ENCODE measurements at places on chromosomes 7 and 10.

- DNase-seq, result no peak
Measured at GRCh38 chr10:37855636-37856035, 1.8 kb downstream of the ZNF248 start.

- DNase-seq, result no peak
Measured at GRCh38 chr7:86282014-86282682, 361.6 kb upstream of the GRM3 start.

- DNase-seq, result no peak
Measured at GRCh38 chr7:128361411-128362379, at the start of gene PRRT4. Gene PRRT4 (minus strand): TSS chr7:128361690.

DNA sequence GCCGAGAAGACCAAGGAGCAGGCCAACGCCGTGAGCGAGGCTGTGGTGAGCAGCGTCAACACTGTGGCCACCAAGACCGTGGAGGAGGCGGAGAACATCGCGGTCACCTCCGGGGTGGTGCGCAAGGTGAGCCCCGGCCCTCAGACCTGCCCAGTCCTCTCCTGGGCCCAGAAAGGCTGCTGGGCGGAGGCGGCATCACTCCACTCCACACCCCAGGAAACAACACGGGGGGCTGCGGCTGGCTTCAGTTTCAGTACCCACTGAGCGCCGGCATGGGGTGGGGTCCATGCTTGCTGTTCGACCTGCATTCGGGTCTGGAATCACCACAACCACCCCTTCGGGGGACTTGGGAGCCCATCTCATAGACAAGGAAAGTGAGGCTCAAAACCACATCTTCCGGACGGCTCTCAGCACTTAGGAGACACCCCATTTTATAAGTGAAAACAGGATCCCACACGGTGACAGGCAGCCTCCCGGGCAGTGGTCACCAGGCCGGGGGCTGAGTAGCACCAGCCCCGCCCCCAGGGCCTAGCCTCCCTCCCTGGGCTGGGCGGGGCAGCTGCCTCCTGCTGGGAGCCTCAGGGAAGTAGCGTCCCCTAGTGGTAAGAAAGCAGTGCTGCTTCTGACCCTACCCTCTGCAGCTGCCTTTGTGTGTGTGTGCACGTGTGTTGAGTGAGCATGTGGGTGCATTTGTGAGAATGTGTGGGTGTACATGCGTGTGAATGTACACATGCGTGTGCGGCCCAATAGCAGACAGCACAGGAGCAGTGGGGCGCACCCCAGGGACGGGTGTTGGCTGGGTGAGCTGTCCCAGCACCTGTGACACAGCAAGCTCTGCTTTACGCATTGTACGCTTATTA is 1.8 kb downstream of the SNCG start:
- no peak for DNase-seq

DNA sequence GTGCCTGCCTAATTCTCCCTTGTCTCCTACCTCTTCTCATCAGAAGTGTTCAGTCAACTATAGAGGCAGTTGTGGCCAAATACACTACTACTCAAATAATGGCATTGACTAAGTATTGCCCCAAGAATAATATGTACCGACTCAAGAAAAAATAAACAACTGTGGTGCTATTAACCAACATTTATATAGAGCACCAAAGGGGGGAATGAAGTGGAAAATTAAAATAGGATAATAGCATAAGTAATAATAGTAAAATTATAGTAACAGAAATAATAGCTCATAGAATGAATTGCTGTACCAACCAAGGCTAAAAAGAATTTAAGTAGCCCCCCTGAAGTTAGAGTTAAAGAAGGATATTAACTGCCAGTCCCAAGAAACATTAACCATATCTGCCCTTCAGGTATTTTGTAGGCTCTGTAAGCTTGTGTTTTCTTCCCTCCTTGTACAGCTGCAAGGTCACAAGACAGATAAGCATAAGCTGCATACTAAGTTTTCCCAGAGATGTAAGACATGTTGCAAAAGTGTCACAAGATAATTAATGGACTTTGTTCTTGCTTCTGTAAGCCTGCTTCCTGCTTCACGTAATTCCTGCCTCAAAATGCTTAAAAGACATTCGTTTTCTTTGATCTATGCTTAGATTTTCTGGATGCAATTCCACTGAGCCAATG is 10.9 kb upstream of the CYREN start:
- no peak for DNase-seq

DNA sequence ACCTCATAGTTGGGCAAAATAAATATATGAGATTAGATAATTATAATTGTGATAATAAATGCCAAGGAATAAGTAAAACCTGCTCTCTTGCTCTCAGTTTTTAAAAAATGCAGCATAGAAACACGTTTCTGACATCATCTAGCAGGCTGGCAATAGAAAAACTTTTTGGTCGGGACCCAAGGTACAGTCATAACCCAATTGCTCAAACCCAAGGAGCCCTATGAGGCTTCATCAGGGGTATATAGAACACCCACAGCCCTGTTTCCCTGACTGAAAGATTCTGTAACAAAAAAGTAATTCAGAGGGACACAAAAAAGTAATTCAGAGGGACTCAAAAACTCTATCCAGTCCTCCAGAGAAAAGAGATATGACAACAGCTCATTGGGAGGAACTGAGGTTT is 3.8 kb downstream of the PDE1C start:
- DNase-seq, result no peak

- no peak for DNase-seq
Measured at GRCh38 chr10:122730238-122730637, 30.6 kb upstream of the C10orf120 start.

- no peak for DNase-seq
Measured at GRCh38 chr10:101644002-101644401, 51.0 kb downstream of the FBXW4 start.

- no peak for DNase-seq
Measured at GRCh38 chr7:24734306-24734705, 23.0 kb downstream of the GSDME start.

- no peak for DNase-seq
Measured at GRCh38 chr10:110860576-110861241, 11.0 kb upstream of the PDCD4 start.

DNA sequence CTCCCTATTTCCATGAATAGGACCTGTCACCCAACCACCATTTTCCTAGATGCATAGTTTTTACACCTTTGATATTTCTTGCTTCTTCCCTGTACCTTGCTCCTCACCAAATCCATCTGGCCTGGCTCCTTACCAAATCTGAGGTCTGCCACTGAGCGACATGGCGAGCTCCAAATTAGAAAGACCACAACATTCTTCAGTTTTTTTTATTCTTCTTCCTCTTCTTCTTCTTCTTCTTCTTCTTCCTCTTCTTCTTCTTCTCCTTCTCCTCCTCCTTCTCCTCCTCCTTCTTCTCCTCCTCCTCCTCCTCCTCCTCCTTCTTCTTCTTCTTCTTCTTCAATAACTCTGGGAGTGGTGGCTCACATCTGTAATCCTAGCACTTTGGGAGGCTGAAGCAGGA is 7.1 kb downstream of the CPED1 start:
- no peak for DNase-seq

DNA sequence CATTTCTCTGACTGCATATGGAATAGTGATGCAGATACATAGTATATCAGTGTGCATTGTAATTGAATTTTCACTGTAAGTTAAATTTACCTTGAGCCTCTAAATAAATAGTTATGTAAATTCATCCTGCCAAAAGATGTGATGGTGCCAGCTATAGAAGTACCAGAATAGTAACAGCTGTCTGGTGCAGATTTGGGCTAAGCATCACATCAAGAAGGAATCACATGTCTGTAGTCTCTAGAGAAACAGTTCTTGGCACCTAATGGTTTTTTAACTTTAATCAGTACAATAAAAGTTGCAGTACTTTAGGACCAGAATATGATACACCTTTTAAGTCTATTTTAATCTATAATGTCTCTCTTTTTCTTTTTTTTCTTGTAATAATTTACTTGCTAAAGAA is 17.4 kb downstream of the PLEKHA1 start:
- DNase-seq, result no peak

DNA sequence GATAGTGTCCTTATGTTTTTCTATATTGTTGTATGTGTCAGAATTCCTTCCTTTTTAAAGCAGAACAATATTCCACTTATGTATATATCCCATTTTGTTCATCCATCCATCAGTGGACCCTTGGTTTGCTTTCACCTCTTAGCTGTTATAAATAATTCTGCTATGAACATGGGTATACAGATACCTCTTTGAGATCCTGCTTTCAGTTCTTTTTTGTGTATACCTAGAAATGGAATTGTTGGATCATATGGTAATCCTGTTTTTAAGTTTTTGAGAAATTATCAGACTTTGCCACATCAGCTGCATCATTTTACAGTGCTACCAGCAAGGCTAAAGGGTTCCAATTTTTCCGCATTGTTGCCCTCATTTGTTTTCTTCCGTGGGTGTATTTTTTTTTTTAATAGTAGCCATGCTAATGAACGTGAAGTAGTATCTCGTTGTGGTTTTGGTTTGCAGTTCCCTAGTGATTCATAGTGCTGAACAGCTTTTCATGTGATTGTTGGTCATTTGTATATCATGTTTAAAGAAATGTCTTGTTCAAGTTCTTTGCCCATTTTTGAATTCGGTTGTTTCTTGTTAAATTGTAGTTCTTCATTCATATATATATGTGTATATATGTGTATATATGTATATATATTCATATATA is 87.8 kb downstream of the LCOR start:
- no peak for DNase-seq

GRCh38 chr10:133326745-133327650 is 9.7 kb downstream of the CALY start:
- no peak for DNase-seq

GRCh38 chr7:35248576-35249536 is 5.0 kb downstream of the TBX20 start:
- no peak for DNase-seq

- no peak for DNase-seq
Measured at GRCh38 chr10:76034353-76035205, 603.2 kb downstream of the LRMDA start.

DNA sequence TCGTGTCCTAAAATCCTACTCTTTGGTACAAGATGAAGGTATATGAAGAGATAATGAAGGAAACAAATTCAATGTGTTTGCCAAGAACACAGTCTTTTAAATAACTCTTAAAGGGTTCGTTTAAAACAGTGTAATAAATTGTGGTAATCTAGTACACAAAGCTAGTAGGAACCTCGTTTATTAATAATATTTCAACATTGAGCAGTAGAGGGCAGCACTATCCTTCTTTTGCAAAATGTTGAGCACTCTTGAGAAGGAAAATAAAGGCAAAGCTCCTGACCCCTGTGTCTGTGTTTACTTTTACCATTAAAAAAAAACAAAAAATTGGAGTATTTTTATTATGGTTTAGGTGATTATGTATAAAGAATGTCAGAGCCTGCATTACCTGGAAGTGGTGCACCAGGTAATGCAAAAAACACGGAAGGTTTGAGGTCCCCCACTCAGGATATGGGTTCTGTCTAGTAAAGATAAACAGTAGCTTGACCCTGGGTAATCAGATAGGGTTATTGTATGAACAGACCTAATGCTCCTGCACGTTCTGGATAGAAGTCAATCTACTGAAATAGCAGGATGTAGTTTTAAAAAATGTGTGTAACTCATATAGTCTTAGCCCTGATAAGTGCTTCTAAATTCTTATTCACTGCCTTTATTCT is 5.7 kb upstream of the GOT1 start:
- DNase-seq, result no peak

DNA sequence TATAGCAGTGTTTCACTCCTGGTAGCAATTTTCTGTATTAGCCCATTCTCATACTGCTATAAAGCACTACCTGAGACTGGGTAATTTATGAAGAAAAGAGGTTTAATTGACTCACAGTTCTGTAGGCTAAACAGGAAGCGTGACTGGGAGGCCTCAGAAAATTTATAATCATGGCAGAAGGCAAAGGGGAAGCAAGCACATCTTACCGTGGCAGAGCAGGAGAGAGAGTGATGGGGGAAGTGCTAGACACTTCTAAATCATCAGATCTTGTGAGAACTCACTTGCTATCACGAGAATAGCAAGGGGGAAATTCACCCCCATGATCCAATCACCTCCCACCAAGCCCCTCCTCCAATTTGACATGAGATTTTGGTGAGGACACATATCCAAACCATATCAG is 131.6 kb upstream of the EFCAB10 start:
- DNase-seq, result no peak

GRCh38 chr7:138773176-138773575 is 24.6 kb upstream of the TMEM213 start:
- no peak for DNase-seq

DNA sequence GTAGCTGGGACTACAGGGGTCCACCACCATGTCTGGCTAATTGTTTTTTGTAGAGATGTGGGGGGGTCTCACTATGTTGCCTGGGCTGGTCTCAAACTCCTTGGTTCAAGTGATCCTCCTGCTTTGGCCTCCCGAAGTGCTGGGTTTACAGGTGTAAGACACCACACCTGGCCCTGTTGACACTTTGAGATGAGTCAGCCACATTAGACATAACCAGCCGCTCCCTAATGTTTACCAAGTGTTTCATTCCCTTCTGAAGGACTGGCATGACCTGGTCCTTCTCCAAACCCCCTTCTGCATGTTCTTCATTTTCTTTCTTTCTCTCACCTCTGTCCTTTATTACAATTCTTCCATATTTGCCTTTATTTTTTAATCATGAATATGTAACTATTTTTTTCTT is 67.8 kb downstream of the TAF3 start:
- DNase-seq, result no peak

GRCh38 chr7:137962491-137962874 is 39.4 kb downstream of the CREB3L2 start:
- DNase-seq, result no peak

GRCh38 chr10:119602241-119603095 is 5.7 kb upstream of the TIAL1 start:
- DNase-seq, result no peak

- no peak for DNase-seq
Measured at GRCh38 chr7:24879291-24879690, 100.7 kb downstream of the OSBPL3 start.

GRCh38 chr10:118672766-118673715 is 77.6 kb upstream of the PRLHR start:
- no peak for DNase-seq

DNA sequence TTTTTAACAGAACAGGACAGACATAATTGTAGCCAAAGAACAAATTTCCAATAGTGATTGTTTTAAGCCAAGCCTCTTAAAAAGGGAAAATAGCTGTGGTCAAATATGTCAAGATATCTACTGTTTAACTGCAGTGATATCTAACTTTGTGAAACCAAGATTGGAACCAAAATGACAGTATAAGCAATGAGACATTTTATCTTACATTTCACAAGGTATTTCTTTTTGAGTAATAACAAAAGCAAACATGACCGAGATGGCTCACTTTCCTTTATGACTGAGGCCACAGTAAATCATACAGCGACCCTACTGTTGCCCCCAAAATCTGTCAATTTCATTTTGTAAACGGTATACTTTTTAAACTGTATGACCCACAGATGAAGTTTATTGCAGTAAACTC is 215.8 kb downstream of the MLLT10 start:
- no peak for DNase-seq

- no peak for DNase-seq
Measured at GRCh38 chr7:44508328-44509030, 18.0 kb upstream of the NUDCD3 start.

DNA sequence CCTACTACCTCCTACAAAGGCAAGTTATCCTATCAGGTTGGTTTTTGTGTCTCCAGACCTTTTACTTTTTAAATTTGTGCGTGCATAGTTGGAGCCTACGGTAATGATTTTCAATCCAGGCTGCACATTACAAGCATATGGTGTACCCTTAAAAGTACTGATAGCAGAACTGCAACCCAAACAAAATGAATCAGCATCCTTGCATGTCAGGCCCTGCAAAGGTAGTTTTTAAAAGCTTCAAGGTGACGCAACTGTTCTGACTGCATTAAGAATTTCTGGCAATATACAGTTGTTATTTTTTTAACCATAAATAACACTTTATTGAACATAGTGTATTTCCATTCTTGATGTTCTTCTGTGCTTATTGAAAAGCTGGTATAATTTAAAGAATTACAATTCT is 28.9 kb downstream of the GNAT3 start:
- no peak for DNase-seq

All from stimulated activated CD8-positive, alpha-beta memory T cell treated with anti-CD3 and anti-CD28 coated beads, Interleukin-2, amount 100 ng/mL, for 1 hour (primary cell).